ENCODE measurements at places on chromosomes 2 and 18.

DNA sequence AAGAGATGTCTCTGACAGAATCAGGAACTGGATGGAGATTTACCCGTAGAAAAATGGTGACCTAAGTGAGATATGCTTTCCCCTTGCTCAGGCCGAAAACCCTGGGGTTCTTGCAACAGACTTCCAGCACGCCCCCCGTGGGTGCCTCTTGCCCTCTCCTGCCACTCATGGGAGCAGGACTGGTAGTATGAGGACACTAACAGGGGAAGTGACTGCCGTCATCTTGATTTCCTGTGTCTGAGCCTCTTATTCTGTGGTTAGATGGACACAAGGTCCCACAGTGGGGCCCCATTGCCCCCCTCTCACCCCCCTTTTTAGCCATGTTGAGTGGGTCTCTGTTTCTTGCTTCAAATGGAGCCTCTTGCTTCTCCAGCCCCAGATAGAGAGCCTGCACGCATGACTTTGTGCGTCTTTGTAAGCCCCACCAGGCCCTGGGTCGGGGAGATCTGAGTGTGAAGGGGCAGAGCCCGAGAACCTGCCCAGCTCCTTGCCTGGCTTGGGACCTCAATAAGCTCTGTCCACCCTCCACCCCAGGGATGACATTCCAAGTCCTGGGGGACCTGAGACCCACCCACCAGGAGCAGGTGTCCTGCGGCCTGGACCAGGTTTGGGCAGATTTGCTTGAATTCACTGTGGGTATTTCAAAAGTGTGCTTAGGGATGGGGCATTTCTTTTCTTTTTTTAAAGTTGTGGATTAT lies 12.6 kb downstream of the GNLY start:
- DNase-seq, result no peak

- no peak for DNase-seq
Measured at GRCh38 chr18:28511413-28511821, 334.5 kb upstream of the CDH2 start.

DNA sequence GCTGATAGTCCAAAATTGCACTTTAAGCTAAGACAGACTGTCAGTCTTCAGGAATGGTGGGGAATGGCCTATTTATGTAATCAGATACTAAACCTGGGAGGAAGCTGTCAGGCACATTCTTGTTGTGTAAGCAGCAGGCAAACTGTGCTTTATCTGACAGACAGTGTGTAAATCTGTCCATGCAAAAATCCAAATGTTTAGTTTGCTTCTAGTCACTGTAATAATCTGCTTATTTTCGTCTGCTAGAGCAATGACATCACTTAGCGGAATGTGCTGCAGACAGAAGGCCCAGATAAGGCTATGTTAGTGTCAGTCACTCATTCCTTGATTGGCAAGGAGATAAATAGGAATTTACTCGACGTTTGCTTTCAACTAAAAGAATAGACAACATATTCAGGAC lies 263.5 kb downstream of the ZNF407 start:
- DNase-seq, result no peak

- DNase-seq, result no peak
Measured at GRCh38 chr18:24265502-24266064, 126.7 kb downstream of the CABYR start.

DNA sequence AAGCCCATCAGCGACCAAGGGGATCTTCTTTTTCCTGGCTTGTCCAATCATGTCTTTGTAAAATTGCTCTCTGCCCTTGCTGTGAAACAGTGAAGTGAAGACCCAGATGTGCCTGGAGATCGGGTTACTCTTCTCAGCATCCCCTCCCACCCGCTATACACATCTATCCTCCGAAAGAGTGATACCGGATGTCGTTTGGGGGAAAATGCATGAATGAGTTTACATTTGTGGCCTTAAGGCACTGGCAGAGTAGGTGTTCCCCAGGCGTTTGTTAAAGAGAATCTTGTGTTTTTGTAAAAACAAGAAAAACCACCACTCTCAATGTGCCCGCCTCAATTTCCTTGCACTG lies 528.3 kb downstream of the CMPK2 start:
- no peak for DNase-seq

GRCh38 chr2:128646091-128646490 lies 327.4 kb upstream of the HS6ST1 start:
- DNase-seq, result no peak

DNA sequence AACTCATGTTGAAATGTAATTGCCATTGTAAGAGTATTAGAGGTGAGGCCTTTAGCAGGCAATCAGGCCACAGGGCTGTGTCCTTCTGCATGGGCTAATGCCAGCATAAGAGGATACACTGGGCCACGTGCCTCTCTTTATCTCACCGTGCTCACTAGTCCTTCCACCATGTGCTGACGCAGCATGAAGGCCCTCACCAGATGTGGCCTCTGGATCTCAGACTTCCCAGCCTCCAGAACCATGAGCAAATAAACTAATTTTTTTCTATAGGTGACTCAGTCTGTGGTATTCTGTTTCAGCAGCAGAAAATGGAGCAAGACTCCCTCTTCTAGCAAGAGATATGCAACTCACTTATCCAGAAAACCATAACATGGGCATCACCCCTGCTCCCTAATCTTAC lies 149.7 kb upstream of the ZNF236 start:
- no peak for DNase-seq

DNA sequence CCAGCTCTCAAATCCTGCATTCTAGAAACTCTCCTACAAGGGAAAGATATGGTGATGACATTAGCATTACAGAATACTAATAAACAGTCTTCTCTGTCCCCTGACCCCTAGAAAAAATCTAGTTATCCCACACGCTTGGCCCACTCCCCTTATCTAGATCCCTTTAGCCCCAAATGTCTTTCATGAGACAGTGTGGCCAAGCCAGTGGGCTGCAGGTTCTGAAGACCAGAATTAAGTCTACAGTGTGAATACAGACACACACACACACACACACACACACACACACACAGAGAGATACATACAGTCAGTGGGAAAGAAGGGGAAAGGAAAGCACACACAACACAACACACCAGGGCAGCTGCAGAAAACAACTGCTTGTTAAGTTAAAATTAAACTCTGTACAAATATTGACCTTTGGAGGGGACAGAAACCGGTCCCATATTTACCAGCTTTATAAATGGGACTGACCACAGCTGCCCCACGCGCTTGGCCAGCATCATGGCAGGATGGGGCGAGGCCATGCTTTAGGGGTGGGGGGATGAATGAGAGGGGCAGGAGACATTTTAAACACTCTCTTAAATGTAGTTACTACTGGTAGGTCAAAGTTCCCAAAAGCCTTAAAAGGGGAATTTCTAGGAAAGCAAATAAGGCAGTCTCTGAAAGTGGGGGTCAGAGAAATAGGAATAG lies 49.1 kb downstream of the NHEJ1 start:
- no peak for DNase-seq

- DNase-seq, result no peak
Measured at GRCh38 chr18:48860269-48861180, 90.2 kb downstream of the SMAD7 start.

- DNase-seq, result no peak
Measured at GRCh38 chr2:179051250-179051649, 1.3 kb upstream of the CCDC141 start.
